ENCODE measurements at places on chromosomes 7 and 10. TPM values are rescaled to one million over a fixed set of nuclear protein-coding genes. Genes with fewer than 3 reads are reported as not detected.

GRCh38 chr10:30114881-30115625, 55.7 kb upstream of the JCAD start:
- H3K4me1 ChIP-seq, result peaks cover 18% of the 10 kb centered on the region
- peak overlapping the region; percentile 14 for H3K27ac ChIP-seq
- no peak overlapping the region for H3K4me3 ChIP-seq

- no peaks in the 10 kb centered on the region for H3K36me3 ChIP-seq
- H3K4me3 ChIP-seq, result no peak overlapping the region
- H3K27ac ChIP-seq, result no peak overlapping the region
- no peak for DNase-seq
- H3K27me3 ChIP-seq, result no peaks in the 10 kb centered on the region
- no peaks in the 10 kb centered on the region for H3K4me1 ChIP-seq
Measured at GRCh38 chr7:30863706-30864035, 48.0 kb upstream of the AQP1 start.

GRCh38 chr7:141695803-141696289, 6.1 kb downstream of the DENND11 start:
- H3K36me3 ChIP-seq, result peaks cover 7% of the 10 kb centered on the region
- H3K27ac ChIP-seq, result no peak overlapping the region
- no peak for DNase-seq
- H3K4me1 ChIP-seq, result peaks cover 21% of the 10 kb centered on the region
- H3K27me3 ChIP-seq, result peaks cover 10% of the 10 kb centered on the region
- no peak overlapping the region for H3K4me3 ChIP-seq

DNA sequence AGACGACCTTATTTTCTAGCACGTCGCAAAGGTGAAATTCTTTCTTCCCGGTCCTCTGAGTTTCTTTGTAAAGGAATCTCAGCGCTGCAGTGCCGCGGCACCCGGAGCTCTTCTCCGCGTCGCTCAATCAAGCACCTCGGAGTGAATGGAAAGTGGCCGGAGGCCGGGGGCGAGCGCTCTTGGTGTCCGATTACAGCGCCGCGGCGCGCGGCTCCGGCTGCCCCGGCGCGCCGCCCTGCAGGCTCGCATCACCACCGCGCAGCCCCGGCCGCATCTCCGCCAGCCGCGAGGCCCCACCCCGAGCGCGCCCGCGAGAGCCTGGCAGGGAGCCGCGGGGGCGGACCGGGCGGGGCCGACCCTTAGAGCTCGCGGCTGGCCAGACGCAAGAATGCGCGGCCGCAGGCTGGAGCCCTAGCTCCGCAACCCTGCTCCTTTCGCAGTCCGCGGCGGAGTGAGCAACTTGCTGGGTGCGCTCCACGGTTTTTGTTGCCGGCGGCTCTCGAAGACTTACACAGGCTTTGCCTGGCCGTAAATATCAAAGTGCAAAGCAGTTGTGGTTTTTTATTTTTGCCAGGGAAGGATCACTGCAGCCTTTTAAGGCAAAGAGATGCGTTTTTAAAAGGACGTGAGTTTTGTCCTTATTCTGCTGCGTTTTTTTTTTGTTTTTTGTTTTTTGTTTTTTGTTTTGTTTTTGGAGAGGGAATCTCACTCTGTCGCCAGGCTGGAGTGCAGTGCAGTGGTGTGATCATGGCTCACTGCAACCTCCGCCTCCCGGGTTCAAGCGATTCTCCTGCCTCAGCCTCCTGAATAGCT, at the start of gene SEMA3C:
Gene SEMA3C, minus strand, starts transcription at position 143 of the 813 bp plus-strand sequence. CDS start 2,270 bp downstream, outside the sequence.
- H3K4me3 ChIP-seq, result peak within 1 kb of the TSS; percentile 33
- peaks cover 32% of the 10 kb centered on the region for H3K27me3 ChIP-seq
- no peak for DNase-seq
- H3K4me1 ChIP-seq, result peaks cover 5% of the 10 kb centered on the region

- H3K4me3 ChIP-seq, result no peak overlapping the region
- no peak for DNase-seq
- H3K4me1 ChIP-seq, result peaks cover 2% of the 10 kb centered on the region
Measured at GRCh38 chr7:139423091-139423490, 60.4 kb downstream of the KLRG2 start.

DNA sequence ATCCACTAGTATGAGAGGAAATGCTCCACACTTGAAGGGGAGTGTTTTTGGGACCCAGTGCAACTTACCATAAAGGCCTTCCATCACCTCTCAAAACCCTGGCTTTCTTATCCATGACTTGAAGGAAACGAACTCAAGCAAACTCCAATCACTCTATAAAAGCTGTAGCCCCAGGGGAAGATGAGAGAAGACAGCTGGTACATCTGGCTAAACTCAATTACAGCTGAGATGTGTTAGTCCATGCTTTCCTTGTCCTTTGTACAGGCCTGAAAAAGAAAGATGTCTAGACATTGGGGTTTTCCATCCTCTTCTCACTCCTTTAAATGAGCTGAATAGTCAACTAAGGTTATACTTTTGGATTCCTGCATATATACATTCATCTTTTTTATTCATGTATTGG, 89.5 kb upstream of the ANKRD30A start:
- no peaks in the 10 kb centered on the region for H3K4me1 ChIP-seq
- no peak overlapping the region for H3K27ac ChIP-seq
- no peaks in the 10 kb centered on the region for H3K27me3 ChIP-seq
- DNase-seq, result no peak
- H3K36me3 ChIP-seq, result no peaks in the 10 kb centered on the region
- no peak overlapping the region for H3K4me3 ChIP-seq

DNA sequence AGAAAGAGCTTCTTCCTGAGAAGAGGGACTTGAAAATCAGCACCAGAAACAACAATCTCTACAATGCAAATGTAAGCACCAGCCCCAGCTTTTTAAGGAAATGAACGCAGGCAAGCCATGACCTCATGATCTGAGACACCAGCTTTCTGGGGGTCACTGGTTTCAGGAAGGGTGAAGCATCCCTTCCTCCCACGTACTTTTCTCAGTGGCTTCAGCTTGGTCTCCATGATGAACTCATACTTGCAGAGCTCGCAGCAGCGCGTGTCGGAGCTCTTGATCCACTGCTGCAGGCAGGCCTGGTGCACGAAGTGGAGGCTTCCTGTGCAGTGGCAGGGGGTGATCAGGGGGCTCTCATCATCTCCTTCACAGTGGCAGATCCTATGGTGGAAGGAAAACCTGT, 87.0 kb downstream of the ALOX5 start:
- DNase-seq, result no peak
- H3K27me3 ChIP-seq, result no peaks in the 10 kb centered on the region
- H3K4me1 ChIP-seq, result peaks cover 43% of the 10 kb centered on the region
- peaks cover 11% of the 10 kb centered on the region for H3K36me3 ChIP-seq
- peak overlapping the region; percentile 31 for H3K27ac ChIP-seq

DNA sequence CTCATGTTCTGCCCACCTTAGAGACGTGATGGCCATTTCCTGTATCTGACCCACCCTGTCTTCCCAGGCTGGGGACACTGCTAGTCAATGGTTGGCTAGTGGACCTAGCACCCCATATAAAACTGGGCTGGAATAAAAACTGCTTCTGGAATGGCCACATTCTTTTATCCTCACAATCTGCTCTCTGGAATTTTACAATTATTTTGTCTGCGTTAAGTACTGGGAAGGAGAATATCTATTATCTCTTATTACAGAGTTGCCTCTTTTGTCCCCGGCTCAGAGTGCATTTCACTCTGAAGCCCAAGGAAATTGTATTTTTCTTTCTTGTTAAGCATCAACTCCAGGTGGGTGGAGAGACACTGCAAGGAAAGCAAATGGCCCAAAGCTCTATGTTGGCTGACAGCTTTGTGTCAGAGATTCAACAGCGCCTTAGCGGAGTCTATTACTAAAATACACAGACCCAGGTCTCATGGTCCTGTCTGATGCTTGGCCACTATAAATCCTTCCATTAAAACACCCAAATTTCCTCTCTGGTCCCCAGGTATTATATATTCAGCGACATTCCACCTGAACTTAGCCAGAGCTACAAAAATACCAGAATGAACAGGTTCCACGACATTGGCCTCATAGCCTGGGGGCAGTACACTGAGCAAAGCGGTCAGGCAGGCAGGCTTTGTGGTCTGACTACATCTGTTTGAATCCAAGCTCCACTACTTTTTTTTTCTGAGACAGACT, 121.7 kb downstream of the PRPF18 start:
- no peak for DNase-seq
- H3K4me3 ChIP-seq, result no peak overlapping the region
- H3K4me1 ChIP-seq, result peaks cover 25% of the 10 kb centered on the region

- H3K36me3 ChIP-seq, result no peaks in the 10 kb centered on the region
- peaks cover 8% of the 10 kb centered on the region for H3K27me3 ChIP-seq
- no peak overlapping the region for H3K27ac ChIP-seq
- no peaks in the 10 kb centered on the region for H3K4me1 ChIP-seq
- no peak for DNase-seq
Measured at GRCh38 chr7:107111196-107111595, 57.6 kb upstream of the HBP1 start.

- H3K4me1 ChIP-seq, result no peaks in the 10 kb centered on the region
- H3K36me3 ChIP-seq, result peaks cover 21% of the 10 kb centered on the region
- H3K27me3 ChIP-seq, result no peaks in the 10 kb centered on the region
- no peak overlapping the region for H3K27ac ChIP-seq
- H3K4me3 ChIP-seq, result no peak overlapping the region
Measured at GRCh38 chr7:141641876-141642275, 60.1 kb downstream of the DENND11 start.

GRCh38 chr7:36708767-36709166, 15.5 kb downstream of the AOAH start:
- no peak for DNase-seq
- H3K36me3 ChIP-seq, result peaks cover 77% of the 10 kb centered on the region
- H3K4me3 ChIP-seq, result peak overlapping the region; percentile 34
- H3K27me3 ChIP-seq, result no peaks in the 10 kb centered on the region
- peaks cover 69% of the 10 kb centered on the region for H3K4me1 ChIP-seq
- H3K27ac ChIP-seq, result peak overlapping the region; percentile 70

GRCh38 chr10:13527864-13528122, 1.0 kb downstream of the BEND7 start:
- no peaks in the 10 kb centered on the region for H3K36me3 ChIP-seq
- no peak overlapping the region for H3K27ac ChIP-seq
- peaks cover 72% of the 10 kb centered on the region for H3K27me3 ChIP-seq

DNA sequence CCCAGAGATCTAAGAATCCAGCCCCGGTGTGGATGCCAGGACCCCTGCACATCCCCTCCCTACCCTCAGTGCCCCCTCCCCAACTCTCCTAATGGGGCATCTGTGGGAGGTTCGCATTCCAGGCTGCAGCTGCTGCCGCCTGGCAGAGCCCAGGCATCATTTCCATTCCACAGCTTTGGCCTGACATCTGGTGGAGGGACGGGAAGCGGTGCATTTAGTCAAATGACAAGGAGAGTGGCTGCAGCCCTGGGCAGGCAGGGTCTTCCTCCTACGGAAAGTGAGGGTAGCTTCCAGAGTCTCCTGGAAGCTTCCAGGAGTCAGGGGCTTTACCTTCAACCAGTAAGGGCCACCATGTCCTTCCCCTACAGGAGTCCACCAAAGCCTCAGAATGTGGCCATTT, 30.8 kb downstream of the PRLHR start:
- no peak overlapping the region for H3K27ac ChIP-seq
- H3K4me1 ChIP-seq, result peaks cover 2% of the 10 kb centered on the region
- peaks cover 17% of the 10 kb centered on the region for H3K27me3 ChIP-seq
- H3K4me3 ChIP-seq, result no peak overlapping the region
- no peaks in the 10 kb centered on the region for H3K36me3 ChIP-seq

- H3K36me3 ChIP-seq, result no peaks in the 10 kb centered on the region
- peaks cover 5% of the 10 kb centered on the region for H3K27me3 ChIP-seq
- no peak for DNase-seq
- H3K4me3 ChIP-seq, result no peak overlapping the region
- H3K4me1 ChIP-seq, result peaks cover 26% of the 10 kb centered on the region
Measured at GRCh38 chr10:79028056-79028430, 40.7 kb upstream of the ZMIZ1 start.

- H3K36me3 ChIP-seq, result no peaks in the 10 kb centered on the region
- no peak overlapping the region for H3K27ac ChIP-seq
- H3K27me3 ChIP-seq, result peaks cover 33% of the 10 kb centered on the region
- H3K4me1 ChIP-seq, result no peaks in the 10 kb centered on the region
Measured at GRCh38 chr7:22302193-22302592, 54.8 kb downstream of the RAPGEF5 start.

DNA sequence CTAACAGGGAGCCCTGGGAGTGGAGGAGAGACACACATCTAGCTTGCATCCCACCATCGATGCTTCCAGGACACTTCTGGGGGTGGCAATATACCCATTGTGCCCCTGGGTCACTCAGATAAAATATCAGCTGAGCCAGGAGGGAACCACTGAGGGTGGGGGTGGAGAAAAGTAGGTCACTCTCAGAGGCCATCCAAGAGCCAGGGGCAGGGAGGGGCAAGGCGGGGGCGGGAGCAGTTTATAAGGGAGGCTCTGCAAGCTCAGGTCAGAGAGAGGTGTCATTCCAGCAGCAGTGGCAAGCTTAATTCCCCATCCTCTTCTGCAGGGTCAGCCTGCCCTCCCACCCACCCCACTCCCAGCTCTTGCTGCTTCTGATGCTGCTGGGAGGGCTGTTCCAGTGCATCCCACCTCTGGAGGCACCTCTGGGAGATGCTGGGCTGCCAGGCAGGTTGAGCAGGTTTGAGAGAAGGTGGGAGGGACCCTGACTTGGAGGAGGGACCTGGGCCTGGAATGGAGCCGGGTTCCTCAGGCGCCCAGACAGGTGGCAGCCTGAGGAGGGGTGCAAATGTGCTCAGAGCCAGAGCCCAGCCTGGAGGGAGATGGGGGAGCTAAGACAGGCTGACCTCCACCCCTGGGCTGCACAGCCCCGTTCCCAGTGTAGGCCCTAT, 20.1 kb upstream of the TLX1 start:
- no peaks in the 10 kb centered on the region for H3K36me3 ChIP-seq
- no peak overlapping the region for H3K4me3 ChIP-seq
- DNase-seq, result no peak
- H3K4me1 ChIP-seq, result no peaks in the 10 kb centered on the region

- H3K4me1 ChIP-seq, result peaks cover 80% of the 10 kb centered on the region
- H3K27me3 ChIP-seq, result no peaks in the 10 kb centered on the region
- peak overlapping the region; percentile 64 for H3K4me3 ChIP-seq
- peaks cover 11% of the 10 kb centered on the region for H3K36me3 ChIP-seq
- H3K27ac ChIP-seq, result peak overlapping the region; percentile 51
- no peak for DNase-seq
Measured at GRCh38 chr10:22684699-22685098, 29.7 kb downstream of the PIP4K2A start.

GRCh38 chr10:108562105-108562504, 1361.2 kb downstream of the XPNPEP1 start:
- DNase-seq, result no peak
- H3K27ac ChIP-seq, result no peak overlapping the region
- H3K27me3 ChIP-seq, result no peaks in the 10 kb centered on the region
- H3K36me3 ChIP-seq, result no peaks in the 10 kb centered on the region
- no peak overlapping the region for H3K4me3 ChIP-seq

GRCh38 chr7:104814671-104815400, 199.2 kb upstream of the KMT2E start:
- peaks cover 14% of the 10 kb centered on the region for H3K27me3 ChIP-seq
- no peak overlapping the region for H3K4me3 ChIP-seq
- no peaks in the 10 kb centered on the region for H3K36me3 ChIP-seq
- H3K4me1 ChIP-seq, result no peaks in the 10 kb centered on the region
- no peak overlapping the region for H3K27ac ChIP-seq

GRCh38 chr7:106065575-106066500, 46.3 kb downstream of the SYPL1 start:
- H3K4me3 ChIP-seq, result no peak overlapping the region
- no peak overlapping the region for H3K27ac ChIP-seq
- no peaks in the 10 kb centered on the region for H3K36me3 ChIP-seq
- DNase-seq, result peak; percentile 34

LRCH4 gene
- 178 TPM for total RNA-seq

SCART1 gene
- 0.82 TPM for total RNA-seq

CLEC5A gene
- total RNA-seq, result not detected

LRRN3 gene
- 154 TPM for total RNA-seq

NAMPT gene
- total RNA-seq, result 89.7 TPM

SSC4D gene
- total RNA-seq, result 0.64 TPM
